ENCODE measurements at places on chromosomes 12 and 14.

GRCh38 chr14:78310272-78310671 is 140.1 kb downstream of the NRXN3 start:
- DNase-seq, result no peak

- peak; percentile 55 for DNase-seq
These were observed 15.6 kb upstream of the C14orf180 start for GRCh38 chr14:104563742-104564615.

- peak; percentile 30 for DNase-seq
These were observed 7.8 kb downstream of the C1RL start for GRCh38 chr12:7101047-7101693.

DNA sequence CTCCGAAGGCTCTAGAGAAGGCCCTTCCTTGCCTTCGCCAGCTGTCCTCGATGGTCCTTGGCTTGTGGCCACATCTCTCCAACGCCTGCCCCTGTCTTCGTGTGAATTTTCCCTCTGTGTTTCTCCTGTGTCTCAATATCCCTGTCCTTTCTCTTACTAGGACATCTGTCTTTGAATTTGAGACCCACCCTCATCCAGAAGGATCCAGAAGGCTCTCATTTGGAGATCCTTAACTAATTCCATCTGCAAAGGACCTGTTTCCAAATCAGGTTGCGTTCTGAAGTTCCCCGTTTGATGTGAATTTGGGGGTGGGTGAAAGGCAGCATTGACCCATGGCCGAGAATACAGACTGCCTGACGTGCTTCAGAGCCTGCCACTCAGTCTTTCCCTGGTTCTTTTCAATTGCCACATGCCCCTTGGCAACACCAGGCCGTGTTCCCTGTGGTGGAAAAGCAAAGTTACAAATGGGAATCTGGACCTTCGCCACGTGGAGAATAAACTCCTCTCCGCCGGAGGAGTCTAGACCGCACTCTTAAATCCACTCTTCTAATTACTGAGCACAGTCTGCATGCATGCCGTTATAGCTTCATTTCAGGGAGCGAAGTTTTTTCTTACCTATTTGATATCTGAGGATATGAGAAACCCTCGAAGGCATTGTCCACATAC is 158.8 kb downstream of the TMEM132C start:
- no peak for DNase-seq

- DNase-seq, result no peak
These were observed 5.0 kb downstream of the SUSD6 start for GRCh38 chr14:69616408-69616773.

- DNase-seq, result peak; percentile 90
These were observed 13.7 kb downstream of the COA8 start for GRCh38 chr14:103576371-103577024.

DNA sequence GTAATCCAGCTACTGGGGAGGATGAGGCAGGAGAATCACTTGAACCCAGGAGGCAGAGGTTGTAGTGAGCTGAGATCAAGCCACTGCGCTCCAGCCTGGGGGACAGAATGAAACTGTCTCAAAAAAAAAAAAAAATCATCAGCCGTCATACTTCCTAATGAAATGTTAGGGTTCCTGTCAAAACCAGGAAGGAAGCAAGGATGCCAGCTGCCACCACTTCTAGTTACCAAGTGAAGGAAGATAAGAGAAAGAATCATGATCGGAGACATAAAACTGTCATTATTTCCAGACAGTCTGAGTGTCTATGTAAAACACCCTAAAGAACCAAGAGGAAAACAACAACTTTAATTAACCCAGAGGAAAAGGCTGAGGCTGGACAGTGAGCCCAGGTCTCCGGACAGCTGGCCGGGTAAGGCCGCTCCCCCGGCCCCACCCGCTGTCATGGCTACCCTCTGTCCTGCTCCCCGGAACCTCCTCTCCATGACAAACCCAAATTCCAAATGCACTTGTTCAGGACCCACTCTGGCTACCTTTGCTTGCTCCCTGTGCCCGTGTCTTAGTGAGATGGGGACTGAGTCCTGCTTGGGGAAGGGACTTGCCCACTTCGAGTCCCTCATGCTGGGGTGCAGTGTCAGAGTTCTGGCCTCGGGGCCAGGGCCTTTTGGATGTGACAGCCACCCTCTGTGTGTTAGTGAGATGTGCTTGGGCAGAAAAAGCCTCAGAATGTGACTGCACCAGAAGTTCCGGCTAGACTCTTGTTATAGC is 29.0 kb downstream of the SLC6A12 start:
- no peak for DNase-seq

DNA sequence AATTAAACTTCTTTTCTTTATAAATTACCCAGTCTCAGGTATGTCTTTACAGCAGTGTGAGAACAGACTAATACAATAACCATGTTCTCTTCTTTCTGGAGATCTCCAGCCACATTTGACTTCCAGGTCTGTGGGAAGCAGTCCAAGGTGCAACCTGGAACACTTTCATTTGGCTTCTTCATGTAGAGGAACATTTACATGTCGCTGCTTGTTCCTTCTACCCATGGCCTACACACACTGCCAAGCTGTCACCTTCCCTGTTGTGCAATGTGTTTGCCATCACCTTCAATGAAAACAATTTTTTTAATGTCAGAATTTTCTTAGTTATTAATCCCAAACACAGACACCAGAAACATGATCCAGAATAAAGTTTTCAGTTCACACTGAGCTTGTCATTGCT is 104.7 kb downstream of the PRKCH start:
- DNase-seq, result no peak

DNA sequence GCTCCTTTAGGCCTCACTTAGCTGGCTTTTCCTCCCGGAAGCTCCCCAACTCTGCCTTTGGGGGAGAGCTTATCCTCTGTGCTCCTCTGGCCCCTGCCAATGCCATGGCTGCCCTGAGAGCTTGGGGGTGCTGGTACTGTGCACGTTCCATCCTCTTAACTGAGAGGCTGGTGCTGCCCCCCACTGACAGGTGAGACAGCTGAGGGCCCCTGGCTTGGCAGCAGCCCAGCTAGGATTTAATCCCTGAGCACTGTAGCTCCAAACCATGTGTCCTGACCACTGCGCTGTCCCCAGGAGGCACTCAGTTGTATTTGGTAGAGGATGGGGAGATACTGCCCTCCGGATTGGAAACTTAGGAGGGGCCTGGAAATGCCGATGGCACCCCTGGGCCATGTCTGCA is 46.1 kb downstream of the UBE3B start:
- no peak for DNase-seq

- peak; percentile 35 for DNase-seq
These were observed 1.1 kb downstream of the CLEC14A start for GRCh38 chr14:38254571-38255407.

DNA sequence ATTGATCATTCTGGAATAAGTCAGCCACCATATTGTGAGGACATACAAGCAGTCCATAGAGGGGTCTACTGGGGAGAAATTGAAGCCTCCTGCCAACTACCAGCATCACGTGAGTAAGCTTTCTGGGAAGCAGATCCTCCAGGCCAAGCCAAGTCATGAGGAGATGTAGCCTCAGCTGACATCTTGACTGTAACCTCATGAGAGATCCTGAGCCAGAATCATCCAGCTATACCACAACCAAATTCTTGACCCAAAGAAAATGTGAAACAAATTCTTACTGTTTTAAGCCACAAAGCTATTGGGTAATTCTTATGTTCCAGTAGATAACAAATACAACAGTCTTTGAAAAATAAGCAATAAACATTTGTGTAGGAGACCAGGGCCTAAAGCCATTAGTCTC is 479.4 kb upstream of the DCN start:
- DNase-seq, result peak; percentile 61

GRCh38 chr12:131437706-131438492 is 273.0 kb upstream of the SFSWAP start:
- no peak for DNase-seq

DNA sequence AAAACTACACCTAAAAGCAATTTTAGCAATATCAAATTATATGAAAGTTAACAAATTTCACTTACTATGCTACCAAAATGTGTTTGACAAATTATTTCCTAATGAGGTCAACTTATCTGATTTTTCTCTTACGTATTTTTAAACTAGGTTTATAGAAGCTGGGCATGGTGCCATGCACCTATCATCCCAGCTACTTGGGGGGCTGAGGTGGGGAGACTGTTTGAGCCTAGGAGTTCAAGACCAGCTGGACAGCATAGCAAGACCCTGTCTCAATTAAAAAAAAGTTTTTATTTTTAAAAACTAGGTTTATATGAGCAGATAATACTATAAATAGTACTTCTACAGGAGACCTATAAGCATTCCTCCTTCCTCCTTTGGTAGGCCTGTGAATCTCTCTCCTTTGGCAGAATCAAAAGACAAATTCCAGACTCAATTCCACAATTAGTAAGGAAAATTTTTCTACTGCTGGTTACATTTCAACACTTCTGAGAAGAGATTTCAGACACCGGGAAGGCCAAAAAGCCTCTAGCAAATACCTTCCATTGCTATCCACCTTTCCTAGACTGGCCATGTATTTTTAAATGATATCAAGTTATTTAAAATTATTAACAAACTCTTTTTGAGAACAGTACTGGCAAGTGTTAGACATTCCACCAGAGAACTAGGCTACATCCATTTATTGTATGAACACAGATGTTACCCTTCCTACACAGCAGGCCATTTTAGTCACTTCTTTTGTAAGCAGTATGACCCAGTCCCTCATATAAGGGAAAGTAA is 34.4 kb downstream of the CDK17 start:
- no peak for DNase-seq

- no peak for DNase-seq
These were observed 91.7 kb upstream of the DIO3 start for GRCh38 chr14:101469382-101470247.

DNA sequence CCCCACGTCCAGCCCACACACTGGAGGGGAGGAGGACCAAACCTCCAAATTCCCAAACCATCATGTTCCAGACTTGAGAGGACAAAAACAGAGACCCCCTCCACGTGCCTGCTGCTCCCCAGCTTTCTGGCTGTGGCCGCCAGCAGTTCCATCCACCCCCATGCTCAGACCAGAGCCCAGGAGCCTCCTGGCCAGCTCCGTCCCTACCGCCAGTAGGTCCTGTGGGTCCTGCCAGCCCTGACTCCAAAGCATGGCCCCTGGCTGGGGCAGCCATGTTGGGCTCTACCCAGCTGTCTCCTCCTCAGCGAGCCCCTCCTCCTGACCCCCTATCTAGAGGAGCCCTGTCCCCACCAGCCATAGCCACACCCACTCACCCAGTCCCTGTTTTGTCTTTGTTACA is 227.3 kb upstream of the RTL1 start:
- DNase-seq, result no peak

DNA sequence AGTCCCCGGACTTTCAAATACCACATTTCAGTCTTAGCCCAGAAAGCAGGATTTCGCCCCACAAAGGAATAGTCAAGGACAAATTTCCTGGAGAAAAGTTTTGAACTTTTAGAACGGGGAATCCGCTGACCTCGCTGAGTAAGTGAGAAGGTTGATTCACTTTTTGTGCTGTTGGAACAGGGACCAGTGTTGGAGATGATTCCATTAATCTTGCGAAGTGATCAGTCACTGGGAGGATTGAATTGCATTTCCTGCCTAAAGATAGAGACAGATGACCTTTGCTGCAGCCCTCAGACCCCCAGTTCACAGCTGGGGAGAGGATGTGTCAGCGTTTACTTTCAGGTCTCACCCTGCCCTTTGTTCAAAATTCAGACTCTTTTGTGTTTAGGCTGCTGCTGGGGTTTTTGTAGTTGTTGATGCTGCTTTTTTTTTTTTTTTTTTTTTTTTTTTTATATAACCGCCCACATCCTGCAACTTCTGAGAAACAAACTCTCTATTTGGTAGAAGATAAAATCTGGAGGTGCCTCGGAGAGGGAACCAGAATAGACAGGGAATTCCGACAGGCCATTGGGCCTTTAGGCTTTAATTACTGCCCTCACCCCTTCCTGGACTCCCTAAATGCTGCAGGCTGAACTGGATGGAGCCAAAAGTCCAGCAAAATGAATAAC is 9.8 kb upstream of the KDM2B start:
- peak; percentile 61 for DNase-seq

GRCh38 chr12:56928262-56928661 is 5.9 kb downstream of the SDR9C7 start:
- DNase-seq, result no peak

DNA sequence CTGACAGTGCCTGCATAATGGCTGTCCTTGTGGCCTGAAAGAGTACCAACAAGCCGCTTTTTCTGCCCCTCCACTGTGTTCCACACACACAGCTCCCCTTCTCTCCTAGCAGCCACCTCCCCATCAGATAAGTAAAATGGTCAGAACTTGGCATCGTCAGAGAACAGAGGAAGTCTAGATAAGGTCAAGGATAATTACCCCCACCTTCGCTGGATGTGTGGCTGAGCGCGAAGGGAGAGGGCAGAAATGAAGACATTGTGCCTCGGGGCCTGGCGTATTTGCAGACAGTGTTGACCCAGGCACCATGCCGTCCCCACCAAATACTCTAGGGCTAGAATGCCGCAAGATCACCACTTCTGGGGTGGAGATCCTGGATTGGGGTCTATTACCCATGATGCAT is 30.6 kb downstream of the FBXO21 start:
- no peak for DNase-seq

GRCh38 chr12:56137853-56138571 is 9.9 kb downstream of the ESYT1 start:
- no peak for DNase-seq

DNA sequence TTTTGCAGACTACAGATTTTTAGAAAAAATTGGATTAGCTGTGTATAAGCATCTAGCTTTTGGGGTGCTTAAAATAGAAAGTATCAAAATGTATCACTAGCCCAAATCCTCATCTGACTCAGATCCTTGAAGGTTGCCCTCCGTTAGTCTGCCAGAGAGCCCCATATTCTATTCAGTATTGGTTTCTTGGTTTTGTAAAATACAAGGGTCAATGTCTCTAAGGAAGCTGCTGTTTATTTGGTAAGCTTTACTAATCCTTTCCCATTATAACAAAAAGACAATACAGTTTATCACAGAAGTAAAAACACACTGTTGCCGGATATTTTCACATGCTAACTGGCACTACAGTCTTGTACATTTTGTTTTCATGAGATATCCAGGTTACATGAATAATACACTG is 92.8 kb upstream of the PTHLH start:
- no peak for DNase-seq

- peak; percentile 1 for DNase-seq
These were observed 29.7 kb downstream of the CLEC1A start for GRCh38 chr12:10069099-10069498.

DNA sequence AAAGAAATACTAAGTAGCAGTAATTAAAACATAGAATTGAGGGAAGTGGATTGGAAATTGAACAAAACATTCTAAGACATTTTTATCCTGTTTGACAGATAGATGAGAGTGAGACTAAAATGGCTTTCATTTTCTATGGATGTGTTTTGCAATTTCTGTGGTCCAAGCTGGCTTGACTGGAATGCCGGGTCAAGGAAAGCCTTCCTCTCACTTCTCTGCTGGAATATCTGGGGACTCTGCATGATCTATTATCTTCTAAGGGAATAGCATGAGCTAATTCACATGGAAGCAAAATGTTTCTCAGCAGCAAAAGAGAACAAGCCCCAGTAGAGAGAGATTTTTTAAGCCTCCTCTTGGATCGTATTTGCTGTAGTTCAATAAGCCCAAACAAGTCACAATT is 407.9 kb upstream of the ATXN7L3B start:
- peak; percentile 36 for DNase-seq

GRCh38 chr14:31118892-31119291 is 88.7 kb downstream of the HECTD1 start:
- peak; percentile 12 for DNase-seq
